ENCODE measurements at places on chromosomes 7 and 10. TPM values are rescaled to one million over a fixed set of nuclear protein-coding genes. Genes with fewer than 3 reads are reported as not detected.

The C7orf33 gene
- not detected for total RNA-seq

The EPHB6 gene
- total RNA-seq, result 59.9 TPM

The OPN1SW gene
- total RNA-seq, result not detected

The CUBN gene
- total RNA-seq, result 5.3 TPM

GRCh38 chr7:98000356-98000755, 10.4 kb upstream of the OCM2 start:
- peaks cover 42% of the 10 kb centered on the region for H3K27me3 ChIP-seq
- H3K36me3 ChIP-seq, result peaks cover 4% of the 10 kb centered on the region
- no peak overlapping the region for H3K27ac ChIP-seq
- H3K4me1 ChIP-seq, result peaks cover 4% of the 10 kb centered on the region
- DNase-seq, result no peak
- H3K4me3 ChIP-seq, result no peak overlapping the region

- peaks cover 4% of the 10 kb centered on the region for H3K4me1 ChIP-seq
- H3K27ac ChIP-seq, result no peak overlapping the region
- H3K36me3 ChIP-seq, result peaks cover 7% of the 10 kb centered on the region
- no peak overlapping the region for H3K4me3 ChIP-seq
- DNase-seq, result no peak
Observed at GRCh38 chr10:100858747-100859483, 53.8 kb upstream of the SLF2 start.

GRCh38 chr7:43851805-43852204, 17.5 kb downstream of the MRPS24 start:
- H3K27me3 ChIP-seq, result peaks cover 4% of the 10 kb centered on the region
- peaks cover 3% of the 10 kb centered on the region for H3K4me1 ChIP-seq
- no peaks in the 10 kb centered on the region for H3K36me3 ChIP-seq
- H3K27ac ChIP-seq, result no peak overlapping the region
- no peak for DNase-seq
- no peak overlapping the region for H3K4me3 ChIP-seq

GRCh38 chr10:98115031-98115787, 19.2 kb upstream of the R3HCC1L start:
- H3K4me3 ChIP-seq, result no peak overlapping the region
- no peak overlapping the region for H3K27ac ChIP-seq
- peaks cover 2% of the 10 kb centered on the region for H3K36me3 ChIP-seq
- no peak for DNase-seq
- no peaks in the 10 kb centered on the region for H3K4me1 ChIP-seq

GRCh38 chr10:15783941-15784636, 64.4 kb upstream of the ITGA8 start:
- H3K4me1 ChIP-seq, result peaks cover 3% of the 10 kb centered on the region
- H3K36me3 ChIP-seq, result peaks cover 13% of the 10 kb centered on the region
- H3K4me3 ChIP-seq, result no peak overlapping the region

DNA sequence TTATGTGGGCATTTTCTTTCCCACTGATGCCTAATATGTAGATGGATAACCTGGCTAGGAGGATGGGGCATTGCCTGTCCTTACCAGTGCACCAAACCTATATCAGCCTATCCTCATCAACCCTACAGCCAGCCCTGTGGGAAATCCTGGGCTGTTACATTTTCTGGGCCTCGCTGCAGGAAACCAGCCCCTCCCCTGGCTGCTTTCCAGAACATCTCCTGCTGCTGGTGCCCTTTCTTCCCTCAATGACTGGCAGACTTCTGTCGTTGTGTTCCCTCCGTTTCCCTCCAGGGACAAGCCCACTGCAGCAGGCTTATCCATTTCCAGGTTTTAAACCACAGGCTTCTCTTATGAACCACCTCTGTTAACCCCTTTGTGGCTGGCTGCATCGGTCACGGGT, 486.1 kb upstream of the COBL start:
- no peaks in the 10 kb centered on the region for H3K27me3 ChIP-seq
- H3K36me3 ChIP-seq, result no peaks in the 10 kb centered on the region
- H3K27ac ChIP-seq, result no peak overlapping the region
- DNase-seq, result no peak
- no peaks in the 10 kb centered on the region for H3K4me1 ChIP-seq
- H3K4me3 ChIP-seq, result no peak overlapping the region

DNA sequence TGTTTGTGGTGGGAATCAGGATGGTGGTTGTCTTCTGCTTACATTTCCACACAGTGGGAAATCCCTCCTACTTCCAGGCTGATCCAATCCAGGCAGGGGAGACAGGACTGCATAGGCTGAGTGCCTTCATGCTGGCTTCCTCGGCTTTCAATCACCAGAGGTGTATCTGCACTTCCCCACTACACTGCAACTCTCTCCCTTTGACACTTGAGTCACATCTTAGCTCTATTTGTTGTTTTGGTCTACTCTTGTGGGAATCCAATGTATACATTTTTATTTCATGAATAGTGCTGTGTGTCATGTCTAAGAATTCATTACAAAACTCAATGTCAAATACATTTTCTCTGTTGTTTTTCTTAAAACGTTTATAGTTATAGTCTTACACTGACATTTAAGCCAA, 735.6 kb downstream of the XPNPEP1 start:
- no peaks in the 10 kb centered on the region for H3K36me3 ChIP-seq
- no peak for DNase-seq
- no peaks in the 10 kb centered on the region for H3K27me3 ChIP-seq
- no peak overlapping the region for H3K27ac ChIP-seq
- H3K4me3 ChIP-seq, result no peak overlapping the region

GRCh38 chr7:18547509-18548187, 52.1 kb downstream of the HDAC9 start:
- no peaks in the 10 kb centered on the region for H3K36me3 ChIP-seq
- H3K27ac ChIP-seq, result no peak overlapping the region
- no peaks in the 10 kb centered on the region for H3K4me1 ChIP-seq
- no peak for DNase-seq

GRCh38 chr10:45470098-45471012, 96.3 kb downstream of the ALOX5 start:
- H3K27me3 ChIP-seq, result no peaks in the 10 kb centered on the region
- DNase-seq, result peak; percentile 30
- H3K36me3 ChIP-seq, result no peaks in the 10 kb centered on the region
- H3K4me1 ChIP-seq, result peaks cover 39% of the 10 kb centered on the region
- peak overlapping the region; percentile 63 for H3K4me3 ChIP-seq
- H3K27ac ChIP-seq, result peak overlapping the region; percentile 92

DNA sequence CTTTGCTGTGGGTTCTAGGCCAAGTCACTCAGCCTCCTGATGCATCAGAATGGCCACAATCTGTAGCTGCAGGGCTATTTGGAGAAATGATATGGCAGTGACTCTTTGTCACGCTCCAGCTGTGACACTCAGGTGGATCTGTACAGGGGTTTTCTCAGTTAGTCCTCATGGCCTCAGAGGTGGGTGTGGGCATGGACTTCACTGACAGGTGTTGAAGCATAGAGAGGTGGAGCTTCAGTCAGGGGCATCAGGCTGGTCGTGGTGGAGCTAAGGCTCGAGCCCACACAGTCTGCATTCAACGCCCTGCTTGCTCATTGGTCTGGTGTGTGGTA, 21.2 kb downstream of the PALD1 start:
- no peak overlapping the region for H3K27ac ChIP-seq
- peaks cover 2% of the 10 kb centered on the region for H3K4me1 ChIP-seq
- H3K27me3 ChIP-seq, result peaks cover 16% of the 10 kb centered on the region

- H3K4me3 ChIP-seq, result no peak overlapping the region
- DNase-seq, result no peak
- H3K27ac ChIP-seq, result no peak overlapping the region
- H3K36me3 ChIP-seq, result no peaks in the 10 kb centered on the region
- H3K27me3 ChIP-seq, result no peaks in the 10 kb centered on the region
Observed at GRCh38 chr7:70218006-70218405, 619.7 kb downstream of the AUTS2 start.

- H3K27ac ChIP-seq, result peak overlapping the region; percentile 51
- peaks cover 25% of the 10 kb centered on the region for H3K4me1 ChIP-seq
- peaks cover 7% of the 10 kb centered on the region for H3K36me3 ChIP-seq
- H3K4me3 ChIP-seq, result no peak overlapping the region
Observed at GRCh38 chr10:69481811-69482524, 30.7 kb downstream of the TSPAN15 start.

DNA sequence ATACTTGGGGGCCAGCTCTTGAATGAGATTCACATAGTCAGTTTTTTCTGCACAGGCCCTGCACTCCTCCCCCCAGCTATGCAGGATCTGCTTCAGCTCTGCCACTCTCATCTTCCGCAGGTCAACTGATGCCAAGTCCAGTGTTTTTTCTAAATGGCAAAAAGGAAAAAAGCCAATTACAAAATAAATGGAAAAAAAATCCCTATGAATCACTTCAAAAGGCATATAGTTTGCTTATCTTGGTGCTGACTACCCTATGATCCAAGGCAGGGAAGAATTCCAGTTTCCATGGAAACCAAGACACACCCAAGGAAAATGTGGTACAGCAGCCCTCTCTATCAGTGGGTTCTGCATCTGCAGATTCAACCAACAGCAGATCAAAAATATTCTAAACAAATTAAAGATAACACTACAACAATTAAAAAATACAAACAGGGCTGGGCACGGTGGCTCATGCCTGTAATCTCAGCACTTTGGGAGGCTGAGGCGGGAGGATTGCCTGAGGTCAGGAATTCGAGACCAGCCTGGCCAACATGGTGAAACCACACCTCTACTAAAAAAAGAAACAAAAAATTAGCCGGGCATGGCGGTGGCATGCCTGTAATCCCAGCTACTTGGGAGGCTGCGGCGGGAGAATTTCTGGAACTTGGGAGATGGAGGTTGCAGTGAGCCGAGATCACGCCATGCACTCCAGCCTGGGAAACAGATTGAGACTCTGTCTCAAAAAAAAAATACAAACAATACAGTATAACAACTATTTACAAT, 17.6 kb downstream of the CDNF start:
- no peaks in the 10 kb centered on the region for H3K27me3 ChIP-seq
- H3K4me1 ChIP-seq, result peaks cover 4% of the 10 kb centered on the region
- no peak overlapping the region for H3K4me3 ChIP-seq
- no peak for DNase-seq

DNA sequence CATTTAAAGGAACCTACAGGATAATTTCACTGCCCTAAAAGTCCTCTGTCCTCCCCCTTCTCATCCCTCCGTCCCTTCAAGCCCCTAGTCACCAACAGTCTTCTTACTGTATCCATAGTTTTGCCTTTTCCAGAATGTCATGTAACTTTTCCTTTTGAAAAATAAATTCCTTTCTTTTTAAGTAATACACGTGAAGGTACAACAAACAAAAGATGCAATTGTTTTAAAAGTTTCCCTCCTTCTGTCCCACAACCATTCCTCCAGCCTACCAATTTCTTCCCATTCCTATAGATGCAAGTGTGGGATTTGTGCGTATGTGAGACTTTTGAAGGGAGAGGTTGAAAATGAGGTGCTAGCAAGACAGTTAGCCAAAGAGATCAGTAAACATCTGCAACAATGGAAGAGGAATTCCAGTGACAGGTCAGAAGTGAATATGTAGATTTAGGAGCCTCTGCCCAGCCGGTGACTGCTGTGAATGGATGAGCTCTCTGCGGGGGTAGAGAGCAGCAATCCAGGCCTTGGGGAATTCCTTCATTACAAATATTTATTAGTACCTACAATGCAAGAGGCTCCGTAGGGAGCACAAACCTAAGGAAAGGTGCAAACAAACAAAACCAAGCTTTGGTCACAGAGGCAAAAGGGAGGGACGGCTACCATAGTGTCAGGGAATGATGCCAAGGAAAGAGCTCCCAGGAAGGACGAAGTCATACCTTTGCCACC, 243.6 kb downstream of the SKIDA1 start:
- no peak overlapping the region for H3K4me3 ChIP-seq
- peaks cover 19% of the 10 kb centered on the region for H3K27me3 ChIP-seq
- H3K36me3 ChIP-seq, result no peaks in the 10 kb centered on the region
- DNase-seq, result no peak
- peaks cover 2% of the 10 kb centered on the region for H3K4me1 ChIP-seq

DNA sequence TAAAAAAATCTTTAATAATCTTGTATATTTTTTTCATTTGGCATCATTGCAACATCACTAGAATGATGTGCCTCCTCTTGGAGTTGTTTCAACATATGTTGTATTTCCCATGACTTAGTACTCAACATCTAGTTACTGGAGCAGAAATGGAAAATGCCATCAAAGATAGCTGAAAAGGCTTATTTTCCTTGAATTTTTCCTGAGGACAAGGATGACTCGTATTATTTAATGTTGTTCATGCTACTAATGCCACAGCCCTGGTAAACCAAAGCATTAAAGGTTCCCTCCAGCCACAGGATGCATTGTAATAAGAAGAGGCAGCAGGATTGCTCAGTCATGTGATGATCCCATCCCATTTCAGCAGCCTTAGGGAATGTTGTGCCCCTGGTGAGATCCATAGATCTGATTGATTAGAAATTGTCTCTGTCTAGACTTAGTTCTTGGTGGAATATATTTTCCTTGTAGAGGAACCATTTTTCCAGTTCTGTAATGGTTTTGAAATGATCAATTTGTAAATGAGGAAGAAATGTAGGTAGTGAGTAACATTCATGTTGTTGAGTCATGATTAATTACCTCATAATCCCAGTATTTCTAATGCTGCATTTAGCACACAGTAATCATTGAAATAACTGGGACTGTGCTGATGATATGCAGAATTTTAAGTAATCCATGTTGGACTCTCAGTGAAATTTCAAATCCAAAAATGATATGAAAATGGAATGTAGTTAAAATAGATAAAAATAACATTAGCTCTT, 91.3 kb upstream of the SMIM30 start:
- no peaks in the 10 kb centered on the region for H3K36me3 ChIP-seq
- H3K27ac ChIP-seq, result no peak overlapping the region
- no peak overlapping the region for H3K4me3 ChIP-seq
- H3K4me1 ChIP-seq, result no peaks in the 10 kb centered on the region
- no peak for DNase-seq

Data from T-helper 17 cell (primary cell).